Activated CD8-positive, alpha-beta memory T cell treated with anti-CD3 and anti-CD28 coated beads for 1 hour (primary cell): ENCODE measurements at places on chromosomes 16 and 17.

DNA sequence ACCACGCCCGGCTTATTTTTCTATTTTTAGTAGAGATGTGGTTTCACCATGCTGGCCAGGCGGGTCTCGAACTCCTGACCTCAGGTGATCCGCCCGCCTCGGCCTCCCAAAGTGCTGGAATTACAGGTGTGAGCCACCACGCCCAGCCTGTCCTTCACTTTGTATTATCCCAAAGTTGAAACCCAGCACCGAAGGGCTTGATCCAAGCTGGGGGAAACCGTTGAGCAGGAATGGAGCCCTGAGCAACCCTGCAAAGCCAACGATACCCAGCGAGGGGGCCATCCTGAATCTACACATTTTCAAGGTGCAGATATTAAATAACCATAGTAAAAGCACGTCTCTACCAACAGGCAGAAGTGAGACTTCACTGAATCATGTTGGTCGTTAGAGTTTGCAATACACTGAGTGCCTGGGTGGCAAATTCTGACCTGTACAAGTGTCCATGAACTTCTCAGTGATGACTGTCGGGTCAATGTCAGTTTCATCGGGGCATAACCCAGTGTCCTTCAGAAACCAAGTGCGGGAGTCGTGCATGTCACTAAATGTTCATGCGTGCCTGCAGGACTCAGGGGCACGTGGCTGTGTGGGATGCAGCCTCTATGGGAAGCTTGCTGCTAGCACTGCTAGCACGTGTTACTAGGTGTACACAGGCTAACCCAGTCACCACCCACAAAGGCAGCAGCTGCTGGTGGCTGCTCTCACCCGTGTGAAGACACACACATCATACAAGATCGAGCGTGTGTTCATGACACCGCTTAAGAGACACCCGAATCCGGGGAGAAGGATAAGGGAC, 10.5 kb upstream of the RBFOX3 start:
- DNase-seq = no peak

DNA sequence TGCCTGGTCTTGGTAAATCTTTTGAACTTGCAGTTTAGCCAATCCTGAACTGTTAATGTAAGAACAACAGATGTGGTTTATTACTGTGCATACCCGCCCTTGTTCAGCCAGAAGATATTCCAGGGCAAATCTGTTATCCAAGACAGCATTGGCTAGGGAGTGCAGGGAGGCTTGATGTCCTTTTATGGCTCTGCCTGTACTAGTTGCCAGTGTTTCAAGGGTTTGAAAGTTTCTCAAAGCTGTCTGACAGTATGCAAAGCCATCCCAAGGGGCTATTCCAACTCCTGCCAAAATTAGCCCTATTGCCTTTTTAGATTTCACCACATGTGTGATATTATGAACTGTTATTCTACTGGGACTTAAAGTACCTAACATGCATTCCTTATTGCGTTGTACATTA, 30.1 kb downstream of the LCMT1 start:
- DNase-seq = no peak

GRCh38 chr16:1706386-1707192, 594 bp downstream of the MAPK8IP3 start:
- DNase-seq = no peak

DNA sequence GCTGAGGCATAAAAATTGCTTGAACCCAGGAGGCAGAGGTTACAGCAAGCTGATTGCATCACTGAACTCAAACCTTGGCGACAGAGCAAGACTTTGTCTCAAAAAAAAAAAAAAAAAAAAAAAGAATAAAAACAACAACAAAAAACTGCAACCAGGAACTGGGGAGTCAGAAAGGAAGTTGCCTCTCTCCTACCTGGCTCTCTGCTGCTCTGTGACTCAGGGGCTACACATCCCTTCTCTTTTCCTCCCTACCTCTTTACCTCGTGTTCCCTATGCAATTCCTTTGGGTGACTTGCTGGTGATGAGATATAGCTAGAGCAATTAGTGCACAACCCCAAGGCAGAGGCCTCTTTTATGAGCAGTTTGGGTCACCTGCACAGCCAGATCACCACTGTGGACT, 95.9 kb downstream of the ABCC1 start:
- no peak for DNase-seq

- no peak for DNase-seq
These were observed 144.9 kb downstream of the PARN start for GRCh38 chr16:14485121-14485551.
